ENCODE measurements at places on chromosomes 4 and X.
A peak's percentile ranks its signal among the peaks of the same experiment; 100 is the strongest.

- no peak for DNase-seq
Measured at GRCh38 chr4:752196-752861, 46.7 kb downstream of the PCGF3 start.

DNA sequence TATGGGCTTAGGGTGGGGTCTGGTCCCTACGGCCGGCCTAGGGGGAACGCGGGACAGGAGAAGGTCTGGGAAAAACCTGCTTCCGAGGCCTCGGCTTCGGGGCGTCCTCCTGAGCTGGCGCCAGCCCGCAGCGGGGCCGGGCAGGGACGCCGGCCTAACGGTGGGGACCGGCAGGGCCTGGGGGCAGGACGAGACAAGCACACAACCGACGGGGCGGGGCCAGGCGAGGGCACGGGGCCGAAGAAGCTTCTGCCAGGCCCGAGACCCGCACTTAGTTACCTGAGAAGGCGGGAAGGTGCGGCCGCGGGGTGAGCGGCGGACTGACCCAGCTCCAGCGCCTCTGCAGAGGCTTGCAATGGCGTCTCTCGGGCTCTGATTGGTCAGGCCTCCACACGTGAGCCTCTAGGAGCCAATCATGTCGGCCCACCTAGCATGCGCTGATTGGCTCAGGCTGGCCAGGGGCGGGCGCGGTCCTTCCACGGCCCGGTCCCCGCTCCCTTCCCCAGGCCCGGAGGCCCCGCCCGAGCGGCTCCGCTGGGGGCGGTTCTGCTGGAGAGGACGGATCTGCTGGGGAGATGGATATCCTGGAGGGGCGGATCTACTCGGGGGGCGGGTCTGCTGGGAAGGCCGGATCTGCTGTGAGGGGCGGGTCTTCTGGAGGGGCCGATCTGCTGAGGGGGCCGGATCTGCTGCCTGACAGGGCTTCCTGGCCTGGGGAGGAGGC lies 44.3 kb downstream of the CPLX1 start:
- DNase-seq = peak; percentile 99

DNA sequence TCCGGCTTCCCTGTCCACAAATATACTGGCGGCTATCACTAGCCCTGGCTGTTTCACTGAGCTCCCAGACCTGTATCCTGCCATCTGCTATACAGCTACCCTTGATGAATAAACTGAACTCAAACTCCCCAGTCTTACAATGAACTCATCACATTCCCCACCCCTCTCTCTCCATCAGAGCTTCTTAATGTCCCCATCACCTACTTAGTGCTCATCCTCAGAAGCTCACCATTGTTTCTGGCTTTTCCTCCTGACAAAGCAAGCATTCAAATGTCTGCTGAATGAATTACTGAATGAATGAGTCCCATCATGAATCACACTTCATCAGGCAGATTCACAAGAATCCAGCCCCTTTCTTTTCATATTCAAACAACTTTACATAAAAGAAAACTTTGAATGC lies 5.7 kb upstream of the DGAT2L6 start:
- no peak for DNase-seq

DNA sequence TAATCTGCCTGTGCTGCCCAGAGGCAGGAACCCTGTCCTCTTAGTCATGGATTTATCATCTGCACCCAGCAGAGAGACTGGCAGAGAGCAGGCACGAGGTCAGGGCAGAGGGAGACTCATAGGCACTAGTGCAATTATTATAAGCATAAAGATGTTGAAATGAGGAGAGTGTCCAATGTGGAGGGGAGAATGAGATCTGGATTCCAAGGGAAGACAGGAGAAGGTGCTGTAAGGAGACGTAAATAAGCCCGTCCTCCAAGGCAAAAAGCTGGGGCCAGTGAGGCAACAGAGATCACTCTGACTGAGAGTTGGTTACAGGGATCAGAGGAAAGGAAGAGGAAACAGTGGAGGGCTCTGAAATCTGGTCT lies 406.2 kb downstream of the MAPK10 start:
- DNase-seq = no peak

DNA sequence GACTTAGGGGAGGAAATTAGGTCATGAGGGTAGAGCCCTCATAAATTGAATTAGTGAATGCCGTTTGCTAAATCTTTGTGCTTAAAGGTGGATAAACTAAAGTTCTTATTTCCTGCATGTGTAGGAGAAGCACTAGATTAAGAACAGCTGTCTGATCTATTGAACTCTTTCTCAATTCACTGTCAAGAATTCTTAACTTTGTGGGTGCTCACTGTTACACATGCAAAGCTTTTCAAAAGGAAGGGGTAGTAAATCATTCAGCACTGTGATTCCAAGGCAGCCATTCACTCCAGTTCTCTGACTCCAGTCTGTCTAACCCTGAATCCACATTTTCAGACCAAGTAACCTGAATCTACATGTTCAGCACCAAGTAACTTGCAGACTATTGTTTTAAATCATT lies 1520.1 kb downstream of the PCDH18 start:
- no peak for DNase-seq

DNA sequence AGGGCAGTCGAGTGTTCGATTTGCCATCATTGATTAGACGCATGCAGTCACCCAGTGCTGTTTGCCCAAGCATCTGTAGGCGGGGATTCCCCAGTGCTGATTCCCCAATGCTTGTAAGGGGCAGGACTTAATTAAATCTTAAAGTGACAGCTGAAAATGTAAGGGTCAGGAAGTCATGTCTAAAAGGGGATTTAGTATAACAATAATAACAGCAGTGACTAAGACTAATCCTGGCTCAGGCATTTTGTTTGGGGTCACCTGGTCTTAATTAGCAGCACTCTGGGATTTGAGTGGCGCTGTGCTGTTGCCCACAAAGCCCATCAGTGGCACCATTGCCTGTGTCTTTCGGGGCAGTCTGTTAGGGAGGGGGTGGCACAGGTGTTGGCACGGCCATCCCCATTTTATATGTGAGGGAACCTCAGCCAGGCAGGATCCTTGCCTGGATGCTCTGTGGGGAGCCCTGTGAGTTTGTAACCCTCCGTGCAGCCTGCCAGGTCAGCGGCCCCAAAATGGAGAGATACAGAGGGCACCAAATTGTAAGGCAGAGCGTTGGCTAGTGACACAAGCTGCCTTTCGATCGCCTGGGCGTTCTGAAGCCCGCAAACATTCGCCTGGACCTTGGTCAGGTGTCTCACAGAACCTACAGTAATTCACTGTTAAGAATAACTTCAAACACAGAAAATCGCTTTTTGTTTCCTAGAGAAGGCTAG lies 146.7 kb downstream of the TBL1X start:
- DNase-seq = no peak

All from inflammatory macrophage treated with lipopolysaccharide for 1 hour (primary cell).